Natural killer cell (primary cell): ENCODE measurements at places on chromosomes 11 and 22. TPM values are rescaled to one million over a fixed set of nuclear protein-coding genes. Genes with fewer than 3 reads are reported as not detected.

DNA sequence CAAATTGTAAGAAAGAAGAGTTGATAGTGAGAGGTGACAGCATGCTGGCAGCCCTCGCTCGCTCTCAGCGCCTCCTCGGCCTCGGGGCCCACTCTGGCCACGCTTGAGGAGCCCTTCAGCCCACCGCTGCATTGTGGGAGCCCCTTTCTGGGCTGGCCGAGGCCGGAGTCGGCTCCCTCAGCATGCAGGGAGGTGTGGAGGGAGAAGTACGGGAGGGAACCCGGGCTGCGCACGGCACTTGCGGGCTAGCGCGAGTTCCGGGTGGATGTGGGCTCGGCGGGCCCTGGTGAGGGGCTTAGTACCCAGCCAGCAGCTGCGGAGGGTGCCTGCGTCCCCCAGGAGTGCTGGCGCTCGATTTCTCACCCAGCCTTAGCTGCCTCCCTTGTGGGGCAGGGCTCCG lies 539.7 kb upstream of the CCDC179 start:
- no peak for DNase-seq

ZBTB16 gene
- total RNA-seq = 224 TPM

INS gene
- not detected for total RNA-seq

OR51I1 gene
- total RNA-seq = not detected

DNA sequence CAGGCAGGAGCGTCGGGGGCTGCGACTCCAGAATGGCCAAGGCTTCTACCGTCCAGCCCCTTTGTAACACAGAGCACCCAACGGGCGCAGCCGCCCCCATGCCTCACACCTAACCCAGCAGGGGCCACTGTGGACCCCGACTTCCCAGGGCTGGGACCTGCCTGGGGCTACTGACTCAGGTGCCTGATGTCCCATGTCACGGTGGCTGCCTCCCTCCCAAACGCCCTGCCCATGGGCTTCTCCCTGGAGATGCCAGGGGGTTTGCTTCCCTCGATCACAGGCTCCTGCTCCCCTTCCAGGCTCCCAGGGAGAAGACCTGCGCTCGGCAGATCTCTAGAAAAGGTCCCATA lies 84.0 kb downstream of the MYEOV start:
- no peak for DNase-seq

DNA sequence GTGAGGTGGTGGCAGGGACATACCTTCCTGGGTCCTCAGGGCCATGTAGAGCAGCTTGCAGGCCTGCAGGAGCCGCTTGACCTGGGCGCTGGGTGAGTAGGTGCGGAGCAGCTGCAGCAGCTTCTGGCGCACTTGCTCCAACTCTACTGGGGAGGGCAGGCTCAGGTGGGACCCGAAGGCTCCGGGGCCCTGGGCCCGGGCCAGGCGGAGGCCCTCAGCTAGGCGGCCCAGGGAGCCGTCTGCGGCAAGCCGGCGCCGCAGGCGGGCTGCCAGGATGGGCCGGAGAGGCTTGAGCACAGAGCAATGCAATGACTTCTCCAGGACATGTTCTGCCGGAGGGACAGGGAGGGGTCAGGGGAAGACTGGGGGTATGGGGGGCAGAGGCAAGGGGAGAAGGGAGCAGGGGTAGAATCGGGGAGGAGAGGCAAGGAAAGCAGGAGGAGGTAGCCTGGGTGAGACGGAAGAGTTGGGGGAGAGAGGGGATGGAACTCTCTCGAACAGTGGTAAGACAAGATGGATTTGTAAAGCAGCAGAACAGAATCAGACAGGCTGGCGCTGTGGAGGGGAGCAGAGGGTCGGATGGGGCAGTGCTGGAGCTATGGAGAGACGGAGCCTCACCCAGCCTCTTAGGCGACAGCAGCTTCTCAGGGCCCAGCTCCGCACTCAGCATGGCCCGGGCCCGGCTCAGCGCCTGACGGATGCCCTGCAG lies 2.2 kb downstream of the RIN1 start:
- no peak for DNase-seq

DNA sequence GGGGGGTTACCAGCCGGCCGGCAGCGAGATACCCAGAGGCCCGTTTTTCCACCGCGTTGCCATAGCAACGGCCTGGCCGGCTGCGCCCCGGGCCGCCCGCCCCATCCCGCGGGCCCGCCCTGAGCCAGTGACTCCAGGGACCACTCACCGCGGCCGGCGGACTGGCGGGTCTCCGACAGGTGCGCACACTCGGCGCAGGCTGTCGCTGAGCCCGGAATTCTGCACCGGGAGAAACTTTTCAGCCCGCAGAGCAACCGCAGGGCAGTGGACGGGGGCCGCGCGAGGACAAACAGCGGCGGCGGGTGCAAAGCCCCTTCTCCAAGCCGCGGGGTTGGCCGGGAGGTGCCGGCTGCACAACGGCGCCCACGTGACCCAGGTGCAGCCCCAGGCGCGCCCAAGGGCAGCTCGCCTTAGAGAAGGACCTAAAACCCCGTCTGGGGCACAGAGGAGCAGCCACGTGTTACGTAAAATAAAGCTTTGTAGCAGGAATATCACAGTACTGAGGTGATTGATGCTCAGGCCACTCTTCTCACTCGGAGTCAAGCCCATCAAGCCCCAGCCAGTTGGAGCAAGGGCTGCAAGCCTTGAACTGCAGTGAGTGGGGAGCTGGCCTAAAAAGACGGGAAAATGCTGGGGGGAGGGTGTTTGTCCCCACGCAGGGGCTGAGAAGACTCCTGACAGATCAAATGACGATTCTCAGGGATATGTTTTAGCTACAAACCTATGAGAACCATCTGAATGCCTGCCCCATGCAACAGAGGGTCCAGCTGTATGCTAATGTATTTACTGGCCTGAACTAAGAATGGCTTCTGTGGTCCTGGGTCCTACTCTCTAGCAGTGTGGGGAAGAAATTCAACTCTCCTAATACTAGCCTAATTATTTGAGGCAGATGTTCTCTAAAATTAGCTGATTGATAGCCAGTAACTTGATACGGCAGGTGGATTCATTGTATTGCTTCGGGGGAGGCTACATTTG lies at the start of gene STK33:
TSS of gene STK33 (minus strand) at position 294 of the 975 bp plus-strand sequence. CDS start 119,323 bp downstream, outside the sequence.
- peak; percentile 29 for DNase-seq
